Stimulated activated CD4-positive, alpha-beta T cell treated with anti-CD3 and anti-CD28 coated beads, Interleukin-1b, Interleukin-23, amount 100 ng/mL, for 1 hour (primary cell): ENCODE measurements at places on chromosomes 1 and 21.

DNA sequence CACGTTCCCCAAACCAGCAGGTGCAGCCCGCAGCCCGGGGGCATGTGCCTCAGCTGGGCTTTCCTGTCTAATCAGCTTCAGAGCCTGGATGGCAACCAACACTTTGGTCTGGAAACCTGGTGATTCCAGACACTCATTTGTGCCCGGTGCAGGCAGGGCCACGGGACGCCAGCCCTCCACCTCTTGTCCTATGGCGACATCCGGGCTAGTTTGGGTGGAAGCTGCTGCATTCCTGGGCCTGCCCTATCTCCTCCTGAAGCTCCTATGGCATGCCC is 111.8 kb downstream of the WDR4 start:
- DNase-seq: no peak

DNA sequence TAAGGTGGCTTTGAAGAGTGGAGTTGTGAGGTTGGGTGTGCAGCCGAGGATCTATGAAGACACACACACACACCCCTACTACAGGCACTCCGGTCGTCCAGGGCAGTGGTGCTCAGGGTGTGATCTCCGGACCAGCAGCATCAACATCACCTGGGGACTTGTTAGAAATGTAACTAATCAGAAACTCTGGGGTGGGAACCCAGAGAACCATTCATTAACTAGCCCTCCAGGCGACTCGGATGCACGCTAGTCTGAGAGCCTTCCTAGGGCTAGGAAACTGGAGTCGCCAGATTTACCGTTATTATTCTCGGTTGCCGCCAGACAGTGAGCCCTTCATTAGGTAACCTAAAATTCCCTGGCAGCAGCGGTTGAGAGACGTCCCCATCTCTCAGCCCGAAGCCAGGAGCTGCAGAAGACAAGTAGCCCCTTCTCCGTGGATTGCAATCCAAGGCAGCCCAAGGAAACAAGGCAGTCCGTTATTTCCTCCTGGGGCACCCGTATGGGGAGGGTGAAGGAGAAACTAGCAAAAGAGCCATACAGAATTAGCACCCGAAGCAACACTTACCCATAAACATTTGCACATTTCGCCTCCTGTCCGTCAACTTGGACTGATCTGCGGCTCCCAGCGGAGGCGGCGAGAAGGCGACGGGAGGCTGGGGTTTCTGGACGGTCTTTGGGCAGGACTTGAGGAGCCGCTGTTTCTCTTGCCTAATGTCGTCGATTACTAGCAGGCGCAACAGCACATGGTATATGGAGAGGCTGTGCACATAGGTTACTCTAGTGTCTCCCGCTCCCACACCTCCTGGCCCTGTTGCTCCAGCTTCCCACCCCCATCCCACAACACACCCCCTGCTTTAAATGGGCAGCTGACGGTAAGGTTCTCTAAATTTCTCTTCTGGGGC is 2.9 kb upstream of the CCN1 start:
- DNase-seq: no peak

DNA sequence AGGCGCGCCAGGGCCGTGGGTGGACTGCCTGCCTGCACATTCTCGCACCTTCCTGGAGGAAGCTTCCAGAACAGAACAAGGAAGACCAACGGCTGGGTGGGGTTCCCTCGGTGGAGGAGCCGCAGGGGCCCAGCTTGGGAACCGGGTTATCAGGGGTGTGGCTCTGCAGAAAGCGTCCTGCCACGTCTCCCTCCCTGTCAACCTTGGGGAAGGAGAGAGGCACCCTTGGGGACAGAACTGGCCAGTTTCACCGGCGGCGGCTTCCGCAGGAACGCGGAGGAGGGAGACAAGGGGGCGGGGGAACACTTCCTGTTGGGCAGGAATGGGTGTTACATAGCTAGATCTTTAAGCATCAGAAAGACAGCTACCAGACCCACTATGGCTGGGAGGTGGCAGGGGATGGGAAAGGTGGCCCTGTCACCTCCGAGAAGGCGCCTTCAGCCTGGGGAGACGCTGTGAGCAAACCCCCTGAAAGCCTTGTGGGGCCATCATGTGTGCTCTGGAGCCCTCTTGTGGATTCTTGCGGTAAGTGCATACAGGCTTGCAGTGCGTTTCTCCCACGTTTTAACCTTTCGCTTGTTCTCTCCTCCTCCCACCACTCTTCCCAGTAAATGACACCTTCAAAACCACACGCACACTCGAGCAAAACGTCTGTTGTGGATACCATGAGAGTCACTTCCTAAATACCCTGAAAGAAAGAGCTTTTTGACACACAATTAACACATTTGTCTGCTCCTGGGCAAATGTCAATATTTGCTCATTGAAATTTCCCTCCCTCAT is 3.8 kb upstream of the PLEKHA6 start:
- peak; percentile 36 for DNase-seq

GRCh38 chr21:33904041-33904440 is 11.6 kb downstream of the ATP5PO start:
- no peak for DNase-seq

DNA sequence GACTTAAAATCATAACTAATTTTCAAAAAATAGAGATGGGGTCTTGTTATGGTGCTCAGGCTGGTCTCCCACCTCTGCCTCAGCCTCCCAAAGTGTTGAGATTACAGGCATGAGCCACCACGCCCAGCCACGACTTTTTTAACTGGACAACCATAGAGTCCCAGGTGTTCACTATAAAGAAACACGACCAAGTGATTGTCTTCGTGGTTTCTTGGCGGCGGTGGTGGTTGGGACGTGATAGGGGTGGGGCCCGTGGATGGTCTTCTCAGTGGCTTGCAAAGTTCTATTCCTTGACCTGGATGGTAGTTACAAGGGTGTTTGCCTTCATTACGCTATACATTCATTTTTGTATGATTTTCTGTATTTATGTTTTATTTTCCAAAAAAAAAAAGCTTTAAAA is 34.6 kb upstream of the COX20 start:
- DNase-seq: no peak

- no peak for DNase-seq
Observed at GRCh38 chr1:62090016-62090415, 104.6 kb upstream of the L1TD1 start.

DNA sequence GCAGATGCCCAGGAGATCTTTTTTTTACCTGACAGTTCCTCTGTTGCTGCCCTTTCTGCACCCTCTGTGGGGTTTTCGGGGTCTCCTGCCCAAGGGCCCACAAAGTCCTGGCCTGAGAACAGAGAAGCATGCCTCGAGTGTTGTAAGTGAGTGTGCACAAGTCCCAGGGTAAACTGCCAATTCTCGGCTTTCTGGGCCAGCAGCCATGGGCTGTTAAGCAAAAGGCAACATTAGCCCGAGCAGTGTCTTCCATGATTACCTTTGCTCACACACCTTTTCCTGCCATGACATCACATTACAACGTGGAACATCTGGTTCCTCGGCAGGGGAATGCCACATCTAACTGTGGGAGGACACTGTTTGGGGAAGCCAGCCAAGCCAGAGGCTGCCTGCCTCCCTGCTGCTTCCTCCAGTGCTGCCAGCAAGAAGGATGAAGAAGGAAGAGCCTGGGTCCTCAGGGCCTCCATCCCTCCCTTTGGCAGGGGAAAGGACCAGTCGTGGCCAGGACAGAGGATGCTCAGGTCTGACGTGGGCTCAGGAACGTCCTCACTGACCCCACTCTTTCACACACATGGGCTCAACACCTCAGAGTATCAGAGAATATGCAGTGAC is 485.9 kb downstream of the OMA1 start:
- no peak for DNase-seq

- no peak for DNase-seq
Observed at GRCh38 chr1:6086358-6086757, 40.7 kb downstream of the KCNAB2 start.

DNA sequence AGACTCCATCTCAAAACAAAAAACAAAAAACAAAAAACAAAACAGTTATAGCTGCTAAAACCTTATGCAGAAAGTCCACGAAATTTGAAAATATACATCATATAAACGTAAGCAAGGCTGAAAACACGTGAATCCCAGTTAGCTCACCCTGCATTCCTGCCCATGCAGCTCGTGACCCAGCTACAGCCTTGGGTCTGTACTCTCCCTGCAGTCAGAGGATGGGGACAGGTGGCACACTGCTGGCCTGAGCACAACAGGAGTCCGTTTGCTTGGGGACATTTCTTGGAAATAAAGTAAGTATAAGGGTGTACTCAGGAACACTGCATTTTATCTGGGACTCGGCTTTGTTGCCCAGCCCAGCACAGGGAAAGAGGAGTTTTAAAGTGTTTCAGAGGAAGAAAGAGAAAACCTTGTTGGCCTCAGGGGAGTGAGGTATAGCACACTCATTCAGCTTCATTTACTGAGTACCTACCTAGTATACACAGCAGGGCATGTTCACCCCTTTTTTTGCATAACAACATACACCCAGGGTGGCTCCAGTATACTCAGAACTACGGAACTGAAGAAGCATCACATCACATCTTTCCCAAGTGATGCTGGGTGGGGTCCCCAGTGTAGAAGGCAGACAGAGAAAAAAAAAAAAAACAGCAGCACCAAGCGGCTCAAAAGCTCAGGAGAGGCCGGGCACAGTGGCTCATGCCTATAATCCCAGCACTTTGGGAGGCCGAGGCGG is 44.1 kb downstream of the CAPZB start:
- no peak for DNase-seq

- DNase-seq: no peak
Observed at GRCh38 chr1:2807036-2807435, 5.5 kb upstream of the TTC34 start.

- no peak for DNase-seq
Observed at GRCh38 chr1:8653878-8654277, 163.6 kb downstream of the RERE start.

GRCh38 chr1:51328279-51328678 is 2.1 kb downstream of the TTC39A start:
- DNase-seq: no peak

GRCh38 chr1:10773376-10773775 is 23.1 kb downstream of the CASZ1 start:
- DNase-seq: no peak

GRCh38 chr1:239587066-239587465 is 200.7 kb downstream of the CHRM3 start:
- no peak for DNase-seq

DNA sequence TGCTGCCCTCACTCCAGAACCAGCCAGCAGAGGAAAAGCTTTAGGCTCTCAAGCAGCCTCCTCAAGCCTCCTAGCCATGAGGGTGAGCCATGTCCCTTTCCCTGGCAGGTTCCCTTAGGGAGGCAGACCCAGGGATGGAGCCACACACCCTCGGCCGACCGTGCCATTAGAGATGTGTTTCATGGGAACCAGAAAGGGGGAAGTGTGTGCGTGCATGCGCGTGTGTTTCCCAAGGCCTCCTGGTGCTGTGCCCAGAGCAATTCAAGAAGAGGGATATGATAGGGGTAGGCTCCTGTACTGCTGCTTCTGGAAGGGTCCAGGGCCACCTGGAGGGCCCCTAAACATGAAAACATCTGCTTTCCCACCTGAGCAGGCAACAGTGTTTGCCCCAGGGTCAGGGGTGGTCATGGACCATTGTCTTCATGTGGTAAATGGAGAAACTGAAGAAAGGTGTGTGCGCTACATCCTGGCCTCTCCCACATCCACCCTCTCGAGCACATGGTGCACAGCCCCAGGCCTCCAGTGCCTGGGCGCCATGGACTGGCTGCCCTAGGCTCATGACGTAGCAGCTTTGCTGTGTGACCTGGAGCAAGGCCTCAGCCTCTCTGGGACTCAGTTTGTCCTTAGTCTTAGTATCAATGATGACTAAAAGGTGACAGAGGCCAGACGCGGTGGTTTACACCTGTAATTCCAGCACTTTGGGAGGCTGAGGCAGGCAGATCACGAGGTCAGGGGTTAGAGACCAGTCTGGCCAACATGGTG is 48.1 kb downstream of the SYF2 start:
- no peak for DNase-seq

DNA sequence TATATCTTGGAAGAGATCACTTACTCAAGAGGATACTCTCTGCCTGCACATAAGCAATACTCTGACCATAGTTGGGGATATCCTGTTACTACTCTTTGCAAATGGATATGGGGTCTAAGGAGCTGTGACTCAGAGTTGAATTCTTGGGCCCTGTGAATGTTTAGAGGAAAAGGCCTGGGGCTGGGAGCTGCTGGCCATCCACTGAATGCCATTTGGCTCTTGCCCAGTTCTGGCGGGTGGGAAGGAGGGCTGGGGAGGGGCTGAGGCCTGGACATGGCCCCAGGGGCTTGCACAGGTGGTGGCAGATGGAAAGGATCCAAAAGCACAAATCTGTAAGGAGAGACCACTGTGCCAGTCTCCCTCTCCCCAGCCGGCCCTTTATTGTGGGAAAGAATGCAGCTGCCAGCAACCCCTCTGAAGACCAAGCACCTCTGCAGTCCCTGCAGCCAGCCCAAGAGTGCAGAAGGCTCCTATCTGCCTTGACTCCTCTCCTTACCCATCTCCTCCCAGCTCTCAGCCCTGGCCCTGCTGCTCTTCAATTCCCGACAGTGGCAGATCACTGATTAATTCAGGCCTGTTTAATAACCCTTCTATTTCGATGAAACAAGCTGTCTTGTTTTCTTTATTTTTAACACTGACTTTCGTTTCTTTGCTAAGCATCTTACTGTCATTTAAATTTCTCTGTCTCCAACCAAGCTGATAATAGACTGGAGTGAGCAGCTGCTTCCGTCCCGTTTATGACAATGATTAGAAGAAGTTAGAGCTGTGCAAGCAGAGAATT is 12.1 kb downstream of the PLXNA2 start:
- no peak for DNase-seq

GRCh38 chr1:155050560-155051341 is at the start of gene ADAM15:
Gene ADAM15 (plus strand): TSS chr1:155051316. CDS start chr1:155051387, 71 bp downstream.
- peak; percentile 41 for DNase-seq

- DNase-seq: no peak
Observed at GRCh38 chr1:243718893-243719292, 131.2 kb downstream of the AKT3 start.

- no peak for DNase-seq
Observed at GRCh38 chr21:15534450-15534886, 195.3 kb upstream of the USP25 start.

DNA sequence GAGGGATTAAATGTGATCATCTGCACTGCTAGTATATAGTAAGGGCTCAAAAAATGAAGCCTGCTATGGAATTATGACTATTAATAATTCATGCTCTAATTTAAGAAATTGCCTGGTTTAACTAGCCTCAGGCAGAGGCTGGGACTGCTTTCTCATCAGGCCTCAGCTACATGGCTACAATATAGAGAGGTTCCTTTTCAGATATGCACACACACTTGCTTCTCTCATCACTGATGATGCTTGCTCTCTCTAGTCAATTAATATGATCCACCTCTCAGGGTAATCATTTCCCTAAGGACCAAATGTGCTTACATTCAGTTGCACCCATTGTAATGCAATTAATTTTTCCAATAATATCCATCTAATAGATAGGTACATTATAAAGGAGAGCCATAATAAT is 324.9 kb upstream of the ST6GALNAC5 start:
- DNase-seq: no peak

- no peak for DNase-seq
Observed at GRCh38 chr1:172404121-172404520, 16.4 kb upstream of the C1orf105 start.
